Nucleus accumbens (tissue), 56 donors: ENCODE measurements at places on chromosomes 3 and 15.

GRCh38 chr3:173583496-173583895 lies 186.0 kb downstream of the NLGN1 start:
- DNase-seq, result no peak

DNA sequence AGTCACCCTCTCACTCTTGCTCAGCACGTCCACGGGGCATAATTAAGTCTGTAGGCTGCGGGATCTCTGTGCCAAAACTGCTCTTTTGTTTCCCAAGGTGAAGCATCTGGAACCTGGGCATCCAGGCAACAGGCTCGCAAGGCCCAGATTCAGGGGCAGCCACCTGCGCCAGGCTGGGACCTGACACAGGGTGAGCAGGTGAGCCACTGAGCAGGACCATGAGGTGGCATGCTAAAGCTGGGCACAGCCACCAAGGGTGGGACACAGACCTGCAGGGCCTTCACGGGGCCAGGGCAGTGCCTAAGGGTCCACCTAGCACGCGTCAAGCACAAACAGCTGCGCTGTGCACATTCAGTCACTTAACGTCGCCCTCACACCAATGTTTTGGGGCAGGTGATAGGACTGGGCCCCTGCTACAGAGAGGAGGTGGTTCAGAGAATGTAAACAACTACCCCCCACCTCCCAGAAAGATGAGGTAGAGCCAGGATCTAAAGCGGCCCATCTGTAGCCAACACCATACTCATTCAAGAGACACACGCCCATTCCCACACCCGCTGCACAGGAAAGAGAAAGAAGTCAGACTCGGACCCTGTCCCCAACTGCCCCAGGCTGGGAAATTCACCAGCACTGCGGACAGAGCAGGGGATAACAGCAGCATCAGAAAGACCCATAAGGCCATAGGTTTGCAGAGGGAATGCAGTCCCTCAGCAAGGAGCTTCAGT lies 16.3 kb downstream of the XXYLT1 start:
- DNase-seq, result no peak

DNA sequence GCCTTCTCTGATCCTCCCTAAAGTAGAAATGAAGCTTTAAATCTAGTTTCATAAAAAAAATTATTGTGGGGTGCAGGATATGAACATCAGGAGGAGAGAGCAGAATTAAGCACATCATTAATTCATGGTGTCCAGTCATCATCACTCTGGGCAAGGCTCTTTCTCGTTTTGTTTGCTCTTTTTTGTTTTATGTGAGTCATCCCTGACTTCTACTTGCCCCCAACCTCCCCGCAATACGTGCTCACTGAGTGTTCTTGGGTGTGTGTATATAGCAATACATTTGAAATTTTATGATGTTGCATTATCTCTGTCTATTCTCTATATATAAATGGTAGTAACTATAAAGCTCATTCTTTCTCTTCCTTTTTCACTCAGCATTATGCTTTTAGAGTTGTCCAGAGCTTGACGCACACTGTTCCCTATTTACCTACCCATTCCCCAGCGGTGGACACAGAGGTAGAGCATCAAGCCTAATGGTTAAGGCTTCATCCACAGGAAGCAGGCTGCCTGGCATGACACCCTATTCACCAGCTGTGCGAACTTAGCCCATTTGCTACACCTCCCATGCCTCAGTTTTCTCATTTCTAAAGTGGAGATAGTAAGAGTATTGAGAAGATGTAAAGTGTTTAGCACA lies 72.3 kb downstream of the CD200R1L start:
- DNase-seq, result no peak

DNA sequence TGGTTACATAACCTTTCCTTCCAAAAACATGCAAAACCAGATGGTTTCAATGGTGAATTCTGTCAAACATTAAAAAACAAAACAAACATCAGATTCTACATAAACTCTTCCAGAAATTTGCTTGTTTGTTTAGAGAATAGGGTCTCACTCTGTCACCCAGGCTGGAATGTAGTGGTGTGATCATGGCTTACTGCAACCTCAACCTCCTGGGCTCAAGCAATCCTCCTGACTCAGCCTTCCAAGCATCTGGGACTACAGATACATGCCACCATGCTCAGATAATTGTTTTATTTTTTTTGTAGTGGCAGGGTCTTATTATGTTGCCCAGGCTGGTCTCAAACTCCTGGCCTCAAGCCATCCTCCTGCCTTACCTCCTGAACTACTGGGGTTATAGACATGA lies 36.1 kb downstream of the FBXL2 start:
- no peak for DNase-seq

DNA sequence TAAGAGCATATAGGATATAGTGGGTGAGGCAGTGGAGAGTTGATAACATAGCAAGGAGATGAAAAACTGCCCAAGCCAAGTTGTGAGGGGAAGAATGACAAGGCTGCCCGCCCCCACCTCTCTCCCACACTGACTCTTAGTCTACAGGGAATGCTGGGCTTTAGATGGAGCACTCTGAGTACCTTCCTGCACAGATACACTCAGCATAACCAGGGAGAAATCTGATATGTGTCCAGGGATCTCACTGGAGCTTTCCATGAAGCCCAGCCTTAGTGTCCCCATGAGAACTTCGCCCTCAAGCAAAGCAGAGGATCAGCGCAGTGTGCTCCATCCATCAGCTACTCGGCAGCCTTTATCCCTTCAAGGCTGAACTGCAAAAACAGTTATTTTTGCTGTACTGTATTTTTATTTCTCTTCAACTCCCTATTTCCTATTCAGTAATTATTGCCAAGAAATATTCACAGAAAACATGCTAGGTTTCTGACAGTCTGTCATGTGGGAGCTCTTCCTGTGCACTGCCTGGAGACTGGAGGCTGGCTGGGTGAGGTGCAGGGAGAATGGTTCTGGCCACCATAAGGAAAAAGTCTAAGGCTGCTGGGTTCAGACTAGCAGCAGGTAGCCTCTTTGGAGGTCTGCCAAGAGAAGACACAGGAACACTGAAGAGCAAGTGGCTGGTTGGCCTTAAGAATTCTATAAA lies 475.2 kb upstream of the PPP2R3A start:
- DNase-seq, result no peak

DNA sequence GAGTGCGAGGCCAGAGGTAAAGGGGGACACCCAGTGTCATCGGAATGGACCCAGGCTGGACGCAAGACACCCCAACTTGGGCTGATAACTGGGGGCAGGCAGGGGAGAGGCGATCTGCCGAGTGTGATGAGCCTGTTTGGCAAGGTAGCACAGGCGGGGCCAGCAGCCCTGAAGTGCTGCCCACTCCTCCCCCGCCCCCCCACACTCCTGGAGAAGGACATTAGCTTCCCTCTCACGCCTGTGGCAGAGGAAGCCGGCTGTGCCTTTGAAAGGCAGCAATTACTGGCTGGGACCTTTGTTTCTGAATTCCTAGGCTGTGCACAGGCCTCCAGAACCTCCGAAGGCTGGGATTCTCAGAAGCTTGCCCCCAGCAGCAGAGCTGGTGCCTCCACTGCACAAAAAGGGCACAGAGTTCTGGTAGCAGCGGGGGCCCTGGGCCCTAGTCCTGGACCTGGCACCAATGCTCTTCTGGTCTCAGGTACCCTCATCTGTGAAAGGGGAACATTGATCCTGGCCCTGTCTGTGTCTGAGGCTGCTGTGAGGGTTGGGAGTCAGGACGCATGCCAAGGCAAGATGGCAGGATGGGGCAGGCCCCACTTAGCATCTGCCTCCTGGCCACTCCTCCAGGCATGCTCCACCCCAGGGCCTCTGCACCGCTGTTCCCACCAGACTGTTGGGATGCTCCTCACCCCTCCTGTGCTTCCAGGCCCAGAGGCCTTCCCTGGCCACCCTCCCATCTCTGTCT lies 28.6 kb downstream of the IQSEC1 start:
- DNase-seq, result peak; percentile 43

- DNase-seq, result no peak
Measured at GRCh38 chr3:41169023-41169422, 30.3 kb upstream of the CTNNB1 start.

DNA sequence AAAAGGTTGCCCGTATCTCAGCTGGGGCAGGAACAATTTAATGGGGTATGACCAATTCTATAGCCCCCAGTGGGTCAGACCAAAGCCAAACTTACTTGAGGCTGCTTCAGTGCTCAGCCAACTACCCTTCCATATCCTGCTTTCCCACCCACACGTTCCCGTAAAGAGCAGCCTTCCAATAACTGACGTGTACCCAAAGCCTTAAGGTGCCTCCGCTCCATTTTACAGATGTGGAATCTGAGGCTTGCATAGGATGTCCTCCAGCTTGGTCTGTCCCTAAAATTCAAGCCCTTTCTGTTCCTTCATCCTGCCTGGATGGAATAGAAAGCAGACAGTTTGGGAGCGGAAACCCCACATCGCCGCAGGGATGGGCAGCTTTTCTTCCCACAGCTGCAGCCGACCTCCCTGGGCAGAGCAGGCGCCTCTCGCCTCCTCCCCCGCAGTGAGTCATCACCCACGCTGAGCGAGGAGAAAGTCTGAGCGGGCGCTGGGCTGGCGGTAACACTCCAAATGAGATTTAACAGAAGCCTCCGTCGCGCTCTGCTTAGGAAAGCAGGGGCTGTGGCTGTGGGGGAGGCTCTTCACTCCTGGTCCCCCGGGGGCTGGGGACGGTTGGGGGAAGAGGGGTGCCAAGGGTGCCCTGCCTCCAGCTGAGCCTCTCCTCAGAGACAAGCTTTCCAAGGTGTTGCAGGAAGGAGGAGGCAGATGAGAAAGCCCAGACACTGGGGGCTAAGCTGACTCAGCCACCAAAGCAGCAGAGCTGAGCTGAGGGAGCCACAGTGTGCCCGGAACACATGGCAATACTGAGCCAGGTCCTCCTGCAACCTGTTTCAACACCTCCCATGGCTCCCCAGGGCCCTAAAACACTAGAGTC lies 57.8 kb upstream of the HRH1 start:
- peak; percentile 8 for DNase-seq

DNA sequence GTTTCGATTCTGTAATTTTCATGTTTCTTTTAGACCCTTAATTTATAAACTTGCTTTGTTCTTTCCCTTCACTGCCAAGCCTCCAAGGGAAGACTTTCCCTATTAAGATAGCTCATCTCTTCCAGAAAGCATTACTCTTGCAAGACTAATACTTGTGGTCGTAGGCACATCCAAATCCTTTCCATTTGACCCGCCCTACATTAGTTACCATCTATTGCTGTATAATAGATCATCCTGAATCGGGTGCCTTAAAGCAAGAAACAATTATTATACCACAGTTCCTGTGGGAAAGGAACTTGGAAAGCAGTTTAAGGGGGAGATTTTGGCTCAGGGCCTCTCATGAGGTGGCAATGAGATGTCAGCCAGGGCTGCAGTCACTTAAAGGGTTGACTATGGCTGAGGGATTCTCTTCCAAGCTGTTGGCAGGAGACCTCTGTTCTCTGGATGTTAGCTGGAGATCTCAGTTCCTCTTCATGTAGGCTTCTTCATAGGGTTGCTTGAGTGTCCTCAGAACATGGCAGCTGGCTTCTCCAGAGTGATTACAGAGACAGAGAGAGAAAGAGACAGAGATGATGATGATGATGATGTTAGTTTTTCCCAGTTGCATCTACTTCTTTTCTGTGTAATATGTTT lies 570.4 kb upstream of the TGFBR2 start:
- no peak for DNase-seq

- DNase-seq, result no peak
Measured at GRCh38 chr15:42385206-42385979, 26.1 kb downstream of the CAPN3 start.

GRCh38 chr3:14797731-14798130 lies 21.0 kb upstream of the FGD5 start:
- DNase-seq, result no peak

GRCh38 chr15:100041127-100041828 lies 300.5 kb downstream of the ADAMTS17 start:
- no peak for DNase-seq
